ENCODE measurements at places on chromosomes 1 and 21.

DNA sequence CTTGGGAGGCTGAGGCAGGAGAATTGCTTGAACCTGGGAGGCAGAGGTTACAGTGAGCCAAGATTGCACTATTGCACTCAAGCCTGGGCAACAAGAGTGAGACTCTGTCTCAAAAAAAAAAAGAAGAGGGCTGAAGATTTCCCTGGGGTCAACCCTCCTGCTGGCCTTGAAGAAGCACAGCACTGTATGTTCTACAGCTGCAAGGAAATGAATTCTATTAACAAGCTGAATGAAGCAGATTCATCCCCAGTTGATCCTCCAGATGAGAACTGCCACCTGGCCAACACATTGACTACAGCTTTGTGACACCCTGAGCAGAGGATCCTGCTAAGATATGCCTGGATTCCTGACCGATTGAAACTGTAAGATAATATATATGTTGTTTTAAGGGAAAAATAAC lies 129.5 kb downstream of the ADSS2 start:
- DNase-seq = no peak

GRCh38 chr1:12629985-12630760 lies 12.2 kb upstream of the DHRS3 start:
- no peak for DNase-seq

GRCh38 chr1:165288350-165289120 lies 68.0 kb downstream of the LMX1A start:
- DNase-seq = no peak

GRCh38 chr1:46622344-46622743 lies 5.7 kb upstream of the MOB3C start:
- no peak for DNase-seq

GRCh38 chr1:241579434-241579833 lies 47.3 kb downstream of the KMO start:
- no peak for DNase-seq
